ENCODE measurements at places on chromosomes 2 and 18. TPM values are rescaled to one million over a fixed set of nuclear protein-coding genes. Genes with fewer than 3 reads are reported as not detected.

The GKN2 gene
- total RNA-seq: not detected

DNA sequence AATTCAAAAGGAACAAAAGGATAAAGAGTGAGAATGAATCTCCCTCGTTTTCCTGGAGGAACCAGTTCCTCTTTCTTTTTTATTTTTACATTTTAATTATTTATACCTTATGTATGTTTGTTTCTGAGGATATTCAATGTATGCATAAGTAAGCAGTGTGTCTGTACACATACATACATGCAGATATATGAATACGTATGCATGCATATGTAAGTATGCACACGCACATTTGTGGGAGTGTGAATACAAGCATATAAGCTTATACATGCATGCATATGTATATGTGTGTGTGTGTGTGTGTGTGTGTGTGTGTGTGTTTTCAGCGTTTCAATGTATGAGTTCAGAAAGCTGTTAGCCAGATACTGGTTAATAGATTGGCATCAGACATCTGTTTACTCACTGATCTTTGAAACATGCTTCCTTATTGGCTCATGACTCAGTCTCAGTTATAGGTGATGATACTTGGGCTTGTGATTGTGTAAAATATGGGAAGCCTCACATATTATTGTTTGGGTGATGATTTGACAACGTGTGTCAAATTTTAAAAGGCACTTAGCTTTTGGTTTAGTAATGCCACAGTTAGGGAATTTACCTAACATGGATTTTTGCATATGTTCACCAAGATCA is 279.7 kb upstream of the TRIB2 start:
- no peak overlapping the region for H3K27ac ChIP-seq
- H3K4me3 ChIP-seq: no peak overlapping the region
- H3K27me3 ChIP-seq: no peaks in the 10 kb centered on the region
- no peak for DNase-seq
- H3K36me3 ChIP-seq: no peaks in the 10 kb centered on the region
- H3K4me1 ChIP-seq: peaks cover 28% of the 10 kb centered on the region

- no peaks in the 10 kb centered on the region for H3K4me1 ChIP-seq
- no peaks in the 10 kb centered on the region for H3K36me3 ChIP-seq
- no peak overlapping the region for H3K4me3 ChIP-seq
- DNase-seq: no peak
Measured at GRCh38 chr2:166242309-166242708, 114.5 kb upstream of the SCN1A start.

- no peaks in the 10 kb centered on the region for H3K36me3 ChIP-seq
- no peak overlapping the region for H3K27ac ChIP-seq
- H3K4me3 ChIP-seq: no peak overlapping the region
- H3K27me3 ChIP-seq: no peaks in the 10 kb centered on the region
- no peaks in the 10 kb centered on the region for H3K4me1 ChIP-seq
Measured at GRCh38 chr2:13581471-13581870, 864.7 kb downstream of the TRIB2 start.
